ENCODE measurements at places on chromosomes 3 and 15.

GRCh38 chr3:72907731-72908620 is 20.1 kb downstream of the GXYLT2 start:
- DNase-seq: no peak

DNA sequence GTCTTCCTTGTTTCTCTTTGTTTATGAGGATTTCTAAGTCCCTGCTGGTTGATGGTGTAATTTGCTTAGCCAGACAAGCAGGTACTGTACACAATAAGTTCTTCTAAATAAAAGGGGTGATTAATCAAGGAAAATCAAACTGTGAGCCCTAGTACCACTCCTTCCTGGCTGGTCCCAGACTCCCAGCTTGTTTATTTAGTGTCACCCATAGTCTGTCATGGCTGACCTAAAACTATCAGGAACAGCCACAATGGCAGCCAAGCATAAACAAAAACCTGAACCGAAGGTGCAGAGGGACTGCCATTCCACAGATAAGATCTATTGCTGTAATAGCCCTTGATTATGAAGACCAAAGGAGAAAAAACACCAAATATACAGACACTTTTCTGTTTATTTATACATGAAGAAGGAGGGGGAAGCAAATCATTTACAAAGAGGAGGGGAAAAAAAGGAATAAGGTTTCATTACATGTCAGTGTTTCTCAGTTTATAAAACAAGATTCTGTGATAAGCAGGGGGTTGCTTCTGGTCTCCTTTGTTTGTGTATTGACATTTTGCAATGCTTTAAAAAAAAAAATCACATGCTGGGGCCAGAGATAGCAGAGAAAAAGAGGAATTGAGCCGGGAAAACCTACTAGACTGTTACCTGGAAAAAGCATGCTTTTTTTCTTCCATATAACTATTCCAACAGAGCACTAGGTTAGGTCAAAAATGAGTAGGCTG is 182.4 kb upstream of the DPH6 start:
- no peak for DNase-seq

- DNase-seq: no peak
These were observed 6.5 kb downstream of the ALAS1 start for GRCh38 chr3:52204337-52205073.

DNA sequence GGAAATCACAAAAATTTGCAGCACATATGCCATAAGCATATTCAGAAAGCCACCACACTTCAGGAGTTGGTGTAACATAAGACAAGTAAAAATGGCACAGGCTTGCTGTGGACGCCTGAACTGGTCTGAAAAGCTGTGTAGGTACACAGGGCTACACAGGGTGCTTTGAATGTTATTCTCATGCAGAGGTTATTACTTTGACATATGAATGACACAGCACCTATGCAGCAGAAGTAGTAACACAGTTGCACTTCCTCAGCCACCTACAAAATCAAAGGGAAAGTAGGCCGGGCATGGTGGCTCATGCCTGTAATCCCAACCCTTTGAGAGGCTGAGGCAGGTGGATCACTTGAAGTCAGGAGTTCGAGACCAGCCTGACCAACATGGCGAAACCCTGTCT is 54.5 kb downstream of the OSBPL10 start:
- no peak for DNase-seq

GRCh38 chr15:67174864-67175573 is 79.4 kb downstream of the AAGAB start:
- DNase-seq: no peak

DNA sequence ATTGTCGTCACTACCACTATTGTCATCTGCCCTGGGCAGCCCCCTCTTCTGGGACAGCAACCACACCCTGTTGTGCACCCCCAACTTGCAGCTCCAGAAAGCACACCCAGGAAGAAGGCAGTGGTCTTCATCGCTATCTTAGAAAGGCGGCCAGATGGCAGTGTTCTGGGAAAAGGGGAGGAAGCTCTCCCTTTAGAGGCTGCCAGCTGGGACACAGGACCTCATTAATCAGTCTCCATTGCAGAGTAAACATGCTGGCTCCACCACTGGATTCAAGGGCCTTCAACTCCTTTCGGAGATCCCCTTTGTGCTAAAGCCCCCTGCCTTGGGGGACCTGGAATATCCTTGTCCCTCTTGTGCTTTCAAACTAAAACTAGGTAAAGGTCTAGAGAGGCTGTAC is 199.3 kb upstream of the LINGO1 start:
- DNase-seq: no peak

GRCh38 chr3:159668990-159669476 is 319.6 kb upstream of the IL12A start:
- DNase-seq: no peak

DNA sequence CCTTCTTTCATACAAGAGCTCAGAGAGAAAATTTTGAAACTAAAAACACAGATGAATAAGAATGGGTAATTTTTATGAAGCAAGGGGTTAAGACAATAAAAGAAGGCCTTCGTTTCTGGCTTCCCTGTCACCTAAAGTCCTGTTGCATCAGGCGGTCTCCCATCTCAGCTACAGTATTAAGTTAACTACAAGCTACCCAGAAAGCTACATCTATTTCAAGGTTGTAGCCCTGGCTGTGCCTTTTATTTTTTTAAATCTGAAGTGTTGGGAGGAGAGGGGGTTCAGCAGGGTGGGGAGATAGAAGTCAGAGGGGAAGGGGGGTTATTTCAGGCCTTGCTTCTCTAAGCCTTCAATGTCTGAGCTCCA is 183.3 kb downstream of the TPRG1 start:
- DNase-seq: no peak

- DNase-seq: no peak
These were observed 13.6 kb upstream of the CSPG5 start for GRCh38 chr3:47592066-47592795.

GRCh38 chr3:37986479-37987314 is 3.9 kb upstream of the VILL start:
- DNase-seq: no peak

DNA sequence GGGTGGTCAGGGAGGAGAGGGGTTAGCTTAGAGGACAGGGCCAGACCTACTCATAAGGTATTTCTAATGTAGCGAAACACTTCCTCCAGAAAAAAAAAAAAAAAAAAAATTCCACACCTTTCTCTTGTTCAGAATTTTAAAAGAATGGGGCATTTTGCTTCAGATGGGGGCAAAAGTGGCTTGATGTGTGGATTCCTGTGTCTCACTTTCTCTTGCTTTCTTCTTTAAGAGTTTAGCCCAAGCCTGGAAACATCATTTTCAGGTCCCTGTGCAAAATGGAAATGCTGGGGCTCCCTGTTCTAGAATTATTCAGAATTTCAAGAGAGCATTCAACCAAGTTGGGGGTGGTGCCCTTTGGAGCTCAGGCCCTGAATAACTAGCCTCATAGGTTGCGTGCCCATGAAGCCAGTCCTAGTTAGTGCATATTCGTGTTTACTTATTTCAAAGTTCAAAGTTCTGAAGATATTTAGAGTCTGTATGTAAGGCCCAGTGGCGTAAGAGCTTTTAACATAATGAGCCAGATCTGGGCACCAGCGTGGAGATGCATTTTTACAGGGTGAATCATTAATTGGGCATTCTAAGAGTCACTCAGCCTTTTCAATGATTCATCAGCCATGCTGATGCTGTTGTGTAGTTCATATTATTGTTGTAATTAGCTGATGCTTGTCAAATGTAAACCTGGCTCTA is 104.5 kb downstream of the RPLP1 start:
- no peak for DNase-seq

- DNase-seq: no peak
These were observed 231.1 kb upstream of the COL8A1 start for GRCh38 chr3:99407257-99407656.

DNA sequence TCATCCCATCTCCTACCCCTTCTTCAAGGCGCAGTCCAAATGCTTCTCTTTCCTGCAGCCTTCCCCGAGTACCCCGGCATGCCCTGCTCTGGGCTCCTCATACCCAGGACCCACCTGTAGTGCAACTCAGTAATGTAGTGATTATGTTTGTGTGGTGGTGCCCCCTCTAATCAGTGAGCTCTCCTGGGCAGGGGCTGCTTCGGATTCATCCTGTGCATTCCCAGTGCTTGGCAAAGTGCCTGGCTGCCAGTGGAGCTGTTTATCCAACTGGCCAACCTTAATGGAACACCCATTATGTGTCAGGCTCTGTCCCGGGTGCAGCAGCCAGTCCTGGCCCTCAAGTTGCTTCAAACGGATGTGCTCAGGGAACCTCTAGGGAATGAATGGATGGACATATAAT is 174.4 kb upstream of the LINGO1 start:
- DNase-seq: no peak

- DNase-seq: no peak
These were observed 52.6 kb upstream of the CCR2 start for GRCh38 chr3:46301122-46301835.

- no peak for DNase-seq
These were observed 67.9 kb downstream of the CRTC3 start for GRCh38 chr15:90597577-90597976.

GRCh38 chr3:58307639-58308215 is 1.4 kb downstream of the HTD2 start:
- DNase-seq: no peak

GRCh38 chr3:8560366-8561007 is 58.9 kb downstream of the LMCD1 start:
- DNase-seq: no peak

DNA sequence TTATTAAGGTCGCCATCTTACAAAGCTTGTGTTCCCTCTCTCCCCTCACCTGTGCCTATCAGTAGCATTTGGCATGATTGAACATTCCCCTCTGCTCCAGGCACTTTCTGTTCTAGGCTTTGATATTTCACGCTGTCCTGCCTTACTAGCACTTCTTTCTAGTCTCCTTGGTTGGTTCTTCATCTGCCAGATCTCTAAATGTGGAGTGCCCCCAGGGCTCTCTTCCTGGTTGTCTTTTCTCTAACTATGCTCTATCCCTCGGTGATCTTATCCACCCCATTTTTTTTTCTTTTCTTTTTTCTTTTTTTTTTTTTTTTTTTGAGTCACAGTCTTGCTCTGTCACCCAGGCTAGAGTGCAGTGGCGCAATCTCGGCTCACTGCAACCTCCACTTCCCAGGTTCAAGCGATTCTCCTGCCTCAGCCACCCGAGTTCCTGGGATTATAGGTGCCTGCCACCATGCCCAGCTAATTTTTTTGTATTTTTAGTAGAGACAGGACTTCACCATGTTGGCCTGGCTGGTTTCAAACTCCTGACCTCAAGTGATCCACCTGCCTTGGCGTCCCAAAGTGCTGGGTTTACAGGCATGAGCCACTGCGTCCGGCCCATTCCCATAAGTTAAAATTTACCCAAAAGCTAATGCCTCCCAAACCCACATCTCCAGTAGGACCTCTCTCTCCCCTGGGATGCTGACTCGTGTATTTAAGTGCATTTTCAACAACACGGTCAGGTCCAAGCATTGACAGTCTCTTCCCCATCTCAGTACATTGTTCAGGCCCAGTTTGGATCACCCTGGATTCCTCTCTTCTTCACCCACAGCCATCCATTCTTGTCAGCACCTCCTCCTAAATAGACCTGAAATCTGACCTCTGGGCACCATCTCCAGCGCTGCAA is 5.2 kb downstream of the NUSAP1 start:
- no peak for DNase-seq

- no peak for DNase-seq
These were observed 110.7 kb upstream of the P2RY1 start for GRCh38 chr3:152724270-152724669.

DNA sequence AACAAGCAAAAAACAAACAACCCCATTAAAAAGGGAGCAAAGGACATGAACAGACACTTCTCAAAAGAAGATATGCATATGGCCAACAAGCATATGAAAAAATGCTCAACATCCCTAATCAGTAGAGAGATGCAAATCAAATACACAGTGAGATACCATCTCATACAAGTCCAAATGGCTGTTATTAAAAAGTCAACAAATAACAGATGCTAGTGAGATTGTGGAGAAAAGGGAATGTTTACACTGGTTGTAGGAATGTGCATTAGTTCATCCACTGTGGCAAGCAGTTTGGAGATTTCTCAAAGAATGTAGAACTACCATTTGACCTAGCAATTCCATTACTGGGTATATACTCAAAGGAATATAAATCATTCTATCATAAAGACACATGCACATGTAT is 44.5 kb downstream of the RIOX2 start:
- no peak for DNase-seq

- DNase-seq: no peak
These were observed 160.1 kb upstream of the IL12A start for GRCh38 chr3:159828542-159828943.

GRCh38 chr3:101466465-101467309 is 46.3 kb downstream of the SENP7 start:
- DNase-seq: no peak

- DNase-seq: no peak
These were observed 73.7 kb downstream of the DNAJB8 start for GRCh38 chr3:128392818-128393544.

- DNase-seq: no peak
These were observed 35.0 kb downstream of the PLOD2 start for GRCh38 chr3:146125951-146126350.

GRCh38 chr3:31668242-31668641 is 135.5 kb downstream of the STT3B start:
- no peak for DNase-seq

DNA sequence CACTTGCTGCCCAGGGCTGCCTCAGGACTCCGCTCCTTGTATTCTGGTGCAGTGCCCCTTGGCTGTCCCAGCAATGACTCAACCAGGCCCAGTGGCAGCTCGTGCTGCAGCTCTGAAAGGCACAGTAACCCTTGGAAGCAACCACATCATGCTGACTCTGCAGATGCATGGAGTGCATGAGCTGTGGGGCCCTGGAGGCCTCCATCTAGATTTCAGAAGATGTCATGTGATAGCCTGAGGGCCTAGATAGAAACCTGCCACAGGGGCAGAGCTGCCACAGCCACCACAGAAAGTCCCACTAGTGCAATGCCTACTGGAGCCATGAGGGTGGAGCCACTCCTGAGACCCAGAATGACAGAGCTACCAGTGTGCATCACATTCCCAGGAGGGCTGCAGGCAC is 117.1 kb upstream of the SMAD3 start:
- no peak for DNase-seq

DNA sequence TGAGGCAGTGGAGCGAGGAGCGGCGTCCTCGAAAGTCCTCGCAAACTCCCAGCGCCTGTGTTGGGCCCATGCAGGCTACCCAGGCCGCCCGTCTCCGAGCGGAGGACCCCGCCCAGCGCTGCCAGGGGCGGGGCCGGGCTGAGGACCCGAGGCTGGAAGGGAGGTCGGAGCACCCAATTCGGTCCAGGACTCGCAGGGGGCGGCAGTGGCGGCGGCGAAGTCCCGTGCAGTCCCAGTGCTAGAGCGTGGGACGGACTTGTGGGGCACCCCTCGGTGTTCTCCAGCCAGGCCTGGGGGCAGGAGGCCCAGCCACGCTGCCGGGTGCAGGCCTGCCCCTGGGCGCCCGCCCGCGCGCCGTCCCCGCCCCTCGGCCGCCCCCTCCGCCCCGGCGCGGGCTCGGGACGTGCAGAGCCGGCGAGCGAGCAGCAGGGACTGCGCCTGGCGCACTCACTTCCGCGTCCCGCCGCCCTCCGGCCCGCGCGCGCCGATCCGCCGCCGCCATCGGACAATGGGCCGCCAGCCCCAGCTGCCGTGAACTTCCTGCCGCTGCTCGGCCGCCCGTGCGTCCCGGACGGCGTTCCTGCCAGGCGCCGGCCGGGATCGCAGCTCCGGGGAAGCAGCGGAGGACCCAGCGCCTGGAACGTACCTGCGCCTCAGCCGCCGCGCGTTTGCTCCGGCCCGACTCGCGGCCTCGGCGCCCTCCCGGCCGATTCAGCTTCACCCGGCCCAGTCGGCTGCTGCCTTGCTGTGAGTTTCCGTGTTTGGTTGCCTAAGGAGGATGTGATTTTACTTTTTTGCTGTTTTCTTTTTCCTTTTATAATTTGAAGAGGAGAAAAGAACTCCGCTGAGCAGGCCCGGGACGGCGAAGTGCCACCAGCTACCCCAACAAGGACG is 596 bp upstream of the LIMD1 start:
- peak; percentile 75 for DNase-seq

- no peak for DNase-seq
These were observed 41.0 kb downstream of the SLCO2A1 start for GRCh38 chr3:133988631-133989161.

Data from activated T-cell treated with anti-CD3 and anti-CD28 coated beads for 48 hours (primary cell).